ENCODE measurements at places on chromosomes 4 and X.

DNA sequence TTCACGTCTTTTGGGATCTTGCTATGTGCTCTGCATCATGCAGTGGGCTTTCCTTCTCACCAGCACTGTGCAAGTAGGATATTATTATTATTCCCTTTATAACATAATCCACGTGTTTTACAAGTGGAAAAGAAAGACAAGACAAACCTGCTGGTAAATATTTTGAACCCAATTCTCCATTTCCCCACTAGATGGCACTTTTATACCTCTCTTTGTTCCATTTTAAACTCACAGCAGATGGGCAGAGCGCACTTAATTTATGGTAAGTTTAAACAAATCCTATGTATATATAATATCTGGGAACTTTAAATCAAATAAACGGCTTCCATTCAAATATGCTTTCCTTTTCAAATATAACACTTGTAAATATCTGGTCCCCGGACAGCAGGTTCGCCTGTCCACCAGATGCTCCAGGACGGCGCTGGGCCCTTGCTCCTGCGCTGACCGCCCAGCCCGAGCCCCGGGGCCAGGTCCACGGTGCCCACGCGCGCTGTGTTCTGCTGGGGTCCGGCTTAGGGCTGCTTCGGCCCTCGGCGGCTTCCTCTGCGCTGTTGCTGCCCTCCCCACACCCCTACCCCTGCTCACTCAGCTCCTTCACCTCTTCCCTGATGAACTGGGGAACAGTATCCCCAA is 31.1 kb downstream of the F11 start:
- peak; percentile 61 for DNase-seq

DNA sequence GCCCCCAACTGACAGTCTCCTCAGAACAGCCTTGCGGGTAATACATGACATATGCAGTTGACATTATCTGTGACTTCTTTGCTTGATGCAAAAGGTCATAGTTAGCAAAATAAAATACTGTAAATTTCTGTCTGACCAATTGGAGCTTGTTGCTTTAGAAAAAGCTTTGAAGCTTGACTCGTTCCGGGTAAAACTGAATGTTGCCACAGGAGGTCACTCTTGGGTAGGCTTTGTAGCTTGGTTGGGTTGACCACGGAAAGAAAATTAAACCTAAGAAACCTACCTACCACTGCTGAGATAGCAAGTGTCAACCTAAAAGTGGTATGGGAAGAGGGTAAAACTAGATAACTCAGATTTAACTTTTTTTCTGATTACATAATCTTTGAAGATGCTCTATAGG is 23.2 kb downstream of the PRPS2 start:
- DNase-seq: peak; percentile 43

DNA sequence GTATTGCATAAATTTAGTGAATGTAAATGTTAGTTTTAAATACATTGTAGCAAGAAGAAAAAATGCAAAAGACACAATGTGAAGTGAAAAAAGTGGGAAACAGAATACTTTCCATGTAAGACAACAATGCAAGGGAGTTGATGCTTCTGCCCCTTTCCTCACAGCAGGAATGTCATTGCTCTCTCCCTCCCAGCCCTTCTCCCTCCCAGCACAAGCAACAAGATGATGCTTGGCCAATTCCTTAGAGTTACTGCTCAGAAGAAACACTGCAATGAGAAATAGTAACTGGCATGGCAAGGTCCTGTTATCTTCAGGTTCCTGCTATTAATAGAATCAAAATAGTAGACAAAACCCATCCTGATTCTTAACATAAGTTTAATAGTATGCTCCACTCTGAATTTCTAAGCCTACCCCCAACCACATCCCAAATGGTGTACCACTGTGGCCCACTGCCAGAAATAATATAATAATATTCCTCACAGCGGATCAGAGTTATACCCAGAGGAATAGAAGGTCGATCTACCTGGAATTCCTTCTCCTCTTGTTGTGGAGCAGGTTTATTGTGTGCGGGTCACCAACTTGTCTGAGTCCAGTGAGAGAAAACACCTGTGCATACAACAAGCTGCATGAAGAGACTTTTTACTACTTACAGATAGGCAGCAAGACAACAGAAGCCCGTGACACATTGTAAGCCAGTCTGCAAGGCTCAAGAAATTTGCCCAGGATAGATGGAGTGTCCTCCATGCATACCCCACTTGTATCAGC is 69.8 kb upstream of the SLC7A11 start:
- peak; percentile 63 for DNase-seq

- no peak for DNase-seq
These were observed 28.9 kb upstream of the GPC4 start for GRCh38 chrX:133444196-133444595.

DNA sequence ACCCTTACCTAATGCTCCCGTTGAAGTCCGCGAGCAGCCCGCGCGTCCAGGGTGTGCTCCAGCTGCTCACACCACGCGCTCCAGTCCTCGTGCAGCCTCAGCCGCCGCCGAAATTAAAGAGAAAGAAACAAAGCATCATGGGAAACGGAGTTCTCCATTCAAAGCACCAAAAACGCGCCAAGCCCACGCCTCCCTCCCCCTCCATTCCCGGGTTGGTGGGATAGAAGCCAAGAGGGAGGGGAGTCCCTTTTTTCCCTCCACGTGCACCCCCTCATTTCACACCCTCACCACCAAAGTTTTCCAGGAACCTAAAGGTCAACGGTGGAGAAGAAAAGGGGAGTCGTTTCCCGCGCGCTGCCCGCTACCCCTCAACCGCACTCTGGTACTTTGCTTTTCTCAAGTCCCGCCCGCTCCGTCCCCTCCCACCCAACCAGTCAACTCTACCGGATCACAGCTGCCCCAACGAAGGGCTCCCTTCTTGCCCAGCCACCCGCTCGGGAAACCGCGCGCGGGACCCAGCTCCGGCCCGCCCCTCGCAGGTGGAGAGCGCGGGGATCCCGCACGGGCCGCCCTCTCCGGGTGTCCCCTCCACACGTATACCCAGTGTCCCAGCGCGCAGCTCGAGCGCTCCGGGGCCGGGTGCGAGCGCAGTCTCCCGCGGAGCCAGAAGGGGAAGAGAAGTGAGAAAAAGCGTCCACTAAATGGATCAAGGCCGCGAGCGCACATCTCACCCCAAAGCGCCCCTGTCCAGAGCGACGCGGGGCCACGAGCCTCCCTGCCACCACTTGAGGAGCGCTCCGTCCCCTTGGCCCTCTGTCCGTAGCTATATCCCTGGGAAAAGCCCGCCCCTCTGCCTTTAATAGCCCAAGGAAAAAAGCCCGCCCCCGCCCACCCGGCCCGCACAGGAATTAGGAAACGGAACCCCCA is 65.1 kb upstream of the CCDC160 start:
- DNase-seq: peak; percentile 6

DNA sequence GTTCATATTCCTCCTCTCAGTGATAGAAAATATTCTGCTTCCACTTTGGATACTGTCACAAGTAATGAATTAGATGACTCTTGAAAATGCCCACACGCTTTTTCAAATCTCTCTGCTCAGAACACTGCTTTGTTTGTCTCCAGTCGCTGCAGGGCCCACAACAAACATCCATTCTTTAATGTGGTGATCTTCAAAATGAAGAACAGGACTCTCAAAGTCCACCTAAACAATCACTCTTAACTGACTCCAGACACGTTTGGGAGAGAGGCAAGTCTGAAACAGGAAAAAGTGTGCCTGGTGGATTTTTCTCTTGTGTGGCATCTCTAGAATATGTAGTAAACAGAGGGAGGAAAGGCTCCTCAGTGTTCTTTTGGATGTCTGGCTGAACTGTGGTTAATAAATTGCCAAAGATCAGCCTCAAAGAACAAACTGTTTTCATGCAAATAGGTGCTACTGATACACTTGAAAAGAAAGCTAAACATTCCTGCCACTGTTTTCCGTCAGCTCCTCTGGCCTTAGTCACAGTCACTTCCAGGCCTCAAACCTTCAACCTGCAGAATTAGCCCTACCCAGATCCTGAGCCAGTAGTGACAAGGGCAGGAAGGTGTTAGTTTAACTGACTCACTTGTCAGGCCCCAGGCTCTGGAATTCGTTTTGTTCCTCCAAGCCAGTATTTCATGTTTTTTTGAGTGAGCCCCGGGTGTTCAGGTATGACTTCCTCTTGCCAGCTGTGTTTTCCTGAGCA is 259.6 kb upstream of the GPC4 start:
- no peak for DNase-seq

DNA sequence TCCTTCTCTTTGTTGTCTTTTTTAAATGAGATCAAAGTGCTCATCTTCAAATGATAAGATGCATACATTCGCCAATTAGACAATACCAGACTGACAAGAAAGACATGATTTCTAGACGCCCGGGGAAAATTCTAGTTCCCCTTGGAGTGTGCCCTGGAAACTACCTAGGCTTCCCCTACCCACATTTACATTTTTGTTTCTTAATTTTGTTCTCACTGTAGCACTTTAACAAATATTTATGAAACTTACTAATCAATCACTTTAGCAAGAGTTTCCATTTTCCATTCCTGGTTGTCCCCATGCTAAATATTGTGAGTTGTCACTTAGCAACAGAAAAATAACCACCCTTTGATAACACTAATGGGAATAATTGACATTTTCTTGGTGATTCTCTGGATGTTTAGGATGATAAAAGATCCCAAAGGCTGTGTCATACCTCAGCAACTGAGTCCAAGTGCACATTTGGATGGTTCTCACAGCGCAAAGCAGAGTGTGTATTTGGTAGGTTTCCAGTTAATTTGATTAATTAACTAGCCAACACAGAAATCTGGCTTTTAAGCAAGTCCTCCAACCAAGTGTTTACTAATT is 69.6 kb downstream of the FGFBP1 start:
- no peak for DNase-seq

GRCh38 chr4:183838987-183839712 is 66.0 kb upstream of the STOX2 start:
- no peak for DNase-seq

- DNase-seq: peak; percentile 57
These were observed 38.8 kb downstream of the MSN start for GRCh38 chrX:65706041-65706828.

DNA sequence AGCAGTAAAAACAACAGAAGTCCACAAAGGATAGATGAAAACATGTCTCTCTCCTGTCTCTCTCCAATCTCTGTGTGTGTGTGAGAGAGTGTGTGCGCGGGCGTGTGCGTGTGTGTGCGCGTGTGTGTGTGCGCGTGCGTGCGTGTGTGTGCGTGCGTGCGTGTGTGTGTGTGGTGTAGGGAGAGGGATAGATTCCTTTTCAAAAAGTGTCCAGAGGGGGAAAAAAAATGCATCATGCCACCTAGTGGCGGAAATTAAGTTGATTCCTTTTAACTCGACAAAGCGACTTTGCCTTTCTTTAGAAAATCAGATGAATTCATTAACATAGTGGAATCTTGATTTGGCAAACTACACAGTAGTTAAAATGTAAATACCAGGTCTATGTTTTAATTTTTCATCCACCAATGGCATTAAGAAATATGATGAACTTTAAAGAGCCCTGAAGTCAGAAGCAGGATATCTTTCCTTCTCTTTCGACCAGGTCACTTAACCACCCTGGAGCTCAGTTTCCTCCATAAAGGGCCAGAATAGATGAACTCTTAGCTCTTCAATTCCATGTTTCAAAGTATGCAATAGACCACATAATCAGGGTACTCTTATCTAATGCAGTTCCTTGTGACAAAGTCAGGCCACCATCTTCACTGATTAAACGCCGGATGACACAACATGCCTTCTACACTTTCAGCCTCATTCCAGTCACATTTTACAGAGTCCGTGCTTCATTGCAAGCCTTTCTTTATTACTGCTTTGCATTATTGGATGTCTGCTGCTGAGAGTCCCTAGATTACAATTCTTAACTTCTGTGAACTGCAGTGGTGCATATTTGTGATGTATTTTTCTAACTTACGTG is 162.8 kb downstream of the FBXO8 start:
- peak; percentile 60 for DNase-seq

GRCh38 chr4:8033829-8034528 is 94.3 kb upstream of the AFAP1 start:
- DNase-seq: no peak

DNA sequence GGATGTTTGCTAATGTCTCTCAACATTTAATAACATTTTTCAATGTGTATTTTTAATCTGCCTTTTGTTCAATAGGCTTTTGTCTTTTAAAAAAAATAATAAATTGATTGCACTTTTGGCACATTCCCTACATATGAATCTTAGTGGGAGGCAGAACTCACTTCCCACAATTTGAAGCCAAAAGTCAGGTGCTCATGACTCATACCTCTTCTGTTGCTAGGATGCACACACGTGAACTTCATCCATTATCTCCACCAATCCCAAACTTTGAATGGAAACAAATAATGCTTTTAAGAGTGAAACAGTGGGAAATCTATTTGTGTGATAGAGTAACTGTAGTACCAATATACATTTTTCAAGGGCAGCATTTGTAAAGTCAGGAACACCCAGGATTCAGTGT is 260.5 kb downstream of the IQCM start:
- no peak for DNase-seq

DNA sequence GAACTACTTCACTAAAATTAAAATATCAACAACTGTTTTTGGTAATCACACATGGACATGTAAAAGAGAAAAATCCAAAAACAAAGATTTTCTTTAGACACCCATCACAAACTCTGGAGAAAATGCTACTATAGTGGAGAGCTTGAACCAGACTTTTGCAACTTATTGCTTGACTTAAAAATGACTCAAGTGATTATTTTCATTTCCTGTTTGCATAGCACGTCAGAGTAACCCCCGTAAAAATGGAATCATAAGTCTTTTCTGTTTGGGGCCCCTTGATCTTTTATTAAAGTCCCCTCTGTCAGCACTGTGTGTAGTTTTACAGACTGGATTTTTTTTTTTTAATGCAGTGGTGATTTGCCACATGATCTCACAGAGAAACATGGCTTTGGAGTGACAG is 79.5 kb downstream of the PRKG2 start:
- DNase-seq: no peak

GRCh38 chr4:135598151-135598550 is 1396.6 kb upstream of the PABPC4L start:
- DNase-seq: no peak

DNA sequence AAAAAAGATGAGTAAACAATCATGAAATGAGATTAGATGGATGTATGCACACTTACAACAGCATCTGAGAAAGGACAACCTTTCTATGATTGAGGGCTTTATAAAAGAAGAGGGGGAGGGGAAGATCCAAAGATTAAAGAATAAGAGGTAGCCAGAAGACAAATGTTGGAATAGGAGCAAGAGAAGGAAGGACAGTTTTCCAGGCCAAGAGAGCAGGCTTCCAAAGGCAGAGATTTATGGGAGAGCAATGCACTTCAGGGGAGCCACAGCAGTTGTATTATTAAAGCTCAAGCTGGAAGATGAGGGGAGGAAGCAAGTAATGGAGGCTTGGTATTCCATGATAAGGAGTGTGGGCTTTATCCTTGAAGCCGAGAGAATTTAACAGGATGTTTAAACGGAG is 110.3 kb upstream of the PTPN13 start:
- no peak for DNase-seq

DNA sequence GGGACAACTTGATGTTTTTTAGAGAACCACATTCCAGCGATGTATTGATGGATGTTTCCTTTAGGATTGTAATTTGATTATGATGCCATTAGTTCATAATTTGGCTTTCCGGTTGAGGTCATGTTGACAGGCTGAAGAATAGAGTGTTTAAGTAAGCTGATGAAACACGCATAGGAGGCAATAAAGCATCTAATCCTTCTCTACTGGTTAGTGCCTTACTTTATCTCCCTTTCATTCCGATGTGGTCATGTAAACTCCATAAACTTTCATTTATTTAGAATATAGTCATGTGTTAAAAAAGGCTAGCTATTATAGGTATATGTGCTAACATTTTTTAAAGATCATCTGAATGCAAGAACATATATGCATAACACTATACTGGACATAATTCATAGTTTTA is 15.0 kb downstream of the FRMPD4 start:
- DNase-seq: no peak

GRCh38 chr4:5705647-5706320 is 2.6 kb downstream of the EVC2 start:
- DNase-seq: no peak

- no peak for DNase-seq
These were observed 68.7 kb upstream of the AFAP1 start for GRCh38 chr4:8008391-8008790.
